Astrocyte of the cerebellum (primary cell): ENCODE measurements at places on chromosomes 6 and 20.

GRCh38 chr6:138226700-138227315 is 8.5 kb upstream of the PBOV1 start:
- DNase-seq = no peak

GRCh38 chr6:30849903-30850651 is 34.2 kb upstream of the DDR1 start:
- DNase-seq = no peak

GRCh38 chr6:31900917-31901414 is 920 bp downstream of the ZBTB12 start:
- DNase-seq = no peak

- no peak for DNase-seq
These were observed 91.5 kb downstream of the TOX2 start for GRCh38 chr20:44006126-44006525.

GRCh38 chr6:137013031-137013430 is 31.7 kb downstream of the IL20RA start:
- no peak for DNase-seq

- DNase-seq = no peak
These were observed 568.0 kb upstream of the MARCKS start for GRCh38 chr6:113289166-113289565.

GRCh38 chr20:38057351-38057972 is 23.9 kb downstream of the RPRD1B start:
- peak; percentile 47 for DNase-seq

DNA sequence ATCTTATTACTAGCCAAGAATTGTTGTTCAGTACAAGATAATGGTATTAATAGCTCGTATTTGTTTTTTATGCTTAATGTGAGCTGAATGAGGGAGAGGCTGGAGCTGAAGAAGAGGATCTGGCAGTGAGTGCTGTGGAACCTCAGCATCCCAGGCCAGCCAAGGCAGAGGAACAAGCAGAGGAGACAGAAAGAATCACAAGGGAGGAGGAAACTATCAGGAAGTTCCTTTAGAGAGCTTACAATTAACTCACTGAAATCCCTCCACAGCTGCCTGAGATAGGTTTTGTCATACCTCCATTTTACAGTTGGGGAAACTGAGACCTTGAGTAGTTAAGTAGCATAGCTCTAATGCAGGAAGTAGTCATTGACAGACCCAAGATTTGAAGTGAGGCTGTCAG is 39.9 kb upstream of the TULP4 start:
- DNase-seq = no peak

GRCh38 chr6:113442040-113442439 is 415.1 kb upstream of the MARCKS start:
- DNase-seq = no peak

GRCh38 chr6:64553249-64553786 is 917.7 kb downstream of the PHF3 start:
- no peak for DNase-seq

DNA sequence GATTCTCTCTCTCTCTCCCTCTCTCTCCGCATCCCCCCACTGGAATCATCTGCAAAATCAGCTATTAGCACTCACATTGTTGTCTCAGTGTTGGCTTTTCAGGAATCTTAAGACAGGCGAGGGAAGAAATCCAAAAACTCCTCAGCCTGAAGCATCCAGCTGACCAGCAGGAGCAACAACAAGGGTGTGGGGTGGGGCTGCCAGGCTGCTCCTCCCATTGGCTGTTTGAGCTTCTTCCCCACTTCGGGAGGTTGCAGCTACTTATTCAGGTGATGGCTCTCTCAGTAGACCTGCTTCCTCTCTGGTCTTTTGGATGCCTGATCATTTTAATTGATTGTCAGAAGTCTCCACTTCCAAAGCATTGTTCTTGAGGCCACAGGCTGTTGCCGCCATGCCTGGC is 24.1 kb upstream of the SLC32A1 start:
- no peak for DNase-seq

DNA sequence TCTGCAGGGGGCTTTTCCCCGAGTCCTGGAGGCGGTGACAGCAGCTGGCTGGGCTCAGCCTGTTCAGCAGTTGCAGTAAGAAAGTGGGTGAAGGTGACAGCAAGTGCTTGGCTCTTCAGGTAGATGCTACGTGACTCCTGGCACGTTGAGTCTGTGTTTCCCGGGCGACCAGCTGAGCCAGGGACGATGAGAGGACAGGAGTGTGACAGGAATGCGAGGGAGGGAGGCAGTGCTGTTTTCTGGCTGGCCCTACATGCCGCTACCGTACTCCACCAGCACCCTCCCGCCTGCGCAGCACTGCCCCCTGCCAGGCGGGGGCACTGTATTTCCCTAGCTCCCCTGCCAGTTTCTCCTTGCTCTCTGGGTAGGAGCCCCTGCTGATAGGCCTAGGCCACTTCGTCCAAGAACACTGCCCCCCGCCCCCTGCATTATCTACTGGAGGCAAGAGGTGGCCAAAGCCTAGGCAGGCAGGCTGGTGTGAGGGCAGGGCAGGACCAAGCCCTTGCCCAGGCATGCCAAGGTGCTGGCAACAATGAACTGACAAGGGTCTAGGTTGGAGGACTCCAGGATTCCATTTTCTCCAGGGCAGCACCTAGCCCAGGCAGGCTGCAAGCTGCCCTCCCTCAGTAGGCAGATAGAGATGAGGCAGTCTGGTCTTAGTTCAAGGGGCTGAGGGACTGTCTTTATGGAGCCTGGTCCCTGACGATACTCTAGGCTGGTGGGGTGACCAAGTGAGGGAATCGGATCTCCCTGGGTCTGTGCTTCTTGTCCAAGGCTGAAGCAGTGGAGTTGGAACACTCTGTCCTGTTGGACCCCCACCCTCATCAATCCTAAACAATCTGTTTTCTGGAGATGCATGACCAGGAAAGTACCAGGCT is 19.2 kb downstream of the MRPS18A start:
- no peak for DNase-seq

DNA sequence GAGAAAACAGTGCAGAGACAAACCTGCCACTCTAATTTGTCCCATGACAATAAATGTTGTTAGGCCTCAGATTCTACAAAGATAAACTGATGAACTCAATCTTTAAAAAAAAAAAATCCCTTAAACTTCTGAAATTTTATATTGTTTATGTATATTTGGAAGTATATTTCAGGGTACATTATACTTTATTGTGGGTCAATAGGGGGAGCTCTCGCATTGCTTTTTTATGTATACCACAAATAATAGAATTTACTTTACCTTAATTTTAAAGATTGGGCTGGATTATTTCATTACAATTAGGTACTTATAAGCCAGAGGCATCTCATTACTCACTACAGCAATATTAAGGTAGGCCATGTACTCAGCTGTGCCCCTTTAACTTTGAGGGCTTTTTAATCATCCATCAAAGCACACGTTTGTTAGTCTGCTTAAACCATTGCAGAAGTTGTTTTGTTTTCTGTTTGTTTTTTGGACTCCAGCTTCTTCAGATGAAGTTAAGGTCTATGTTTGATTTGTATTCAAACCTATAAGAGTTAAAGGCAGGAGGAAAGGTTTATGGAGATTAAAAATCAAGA is 56.3 kb upstream of the EYA4 start:
- DNase-seq = peak; percentile 26

GRCh38 chr6:69578361-69578890 is 218.4 kb downstream of the LMBRD1 start:
- DNase-seq = no peak

- no peak for DNase-seq
These were observed 727 bp downstream of the MRS2 start for GRCh38 chr6:24403501-24403824.

DNA sequence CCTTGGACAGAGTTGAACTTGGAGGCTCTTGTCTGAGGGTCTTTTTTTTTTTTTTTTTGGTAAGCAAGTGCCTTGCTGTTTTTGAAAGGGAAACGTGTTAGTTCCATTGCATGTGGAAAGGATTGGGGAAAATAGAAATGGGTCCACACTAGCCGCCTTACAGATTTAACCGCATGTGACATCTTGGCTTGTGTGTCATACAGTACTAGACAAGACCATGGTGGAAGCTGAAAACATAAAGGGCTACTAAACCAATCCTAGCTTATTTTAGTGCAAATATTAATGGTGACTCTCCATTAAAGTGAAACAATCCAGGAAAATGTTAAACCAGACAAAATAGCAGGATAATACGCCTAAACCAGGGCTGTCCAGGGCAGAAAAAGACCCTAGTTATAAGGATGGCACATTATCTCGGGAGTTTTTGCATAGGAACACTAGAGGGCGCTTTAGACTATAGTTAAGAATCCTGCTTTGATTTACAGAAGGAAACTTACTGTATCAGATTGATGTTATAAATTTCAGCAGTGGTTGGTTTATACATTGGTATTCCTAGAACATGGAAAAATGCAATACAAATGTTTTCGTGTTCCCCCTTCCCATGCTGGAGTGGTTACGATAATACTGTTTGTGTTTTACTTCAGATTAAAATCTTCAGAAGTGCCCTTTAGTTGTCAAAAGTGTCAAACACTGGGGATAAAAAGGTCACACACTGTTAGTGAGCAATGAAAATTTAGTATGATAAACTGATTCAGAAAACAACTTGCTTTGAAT is 59.8 kb upstream of the DEK start:
- DNase-seq = no peak

GRCh38 chr6:64908104-64908503 is 798.9 kb downstream of the EYS start:
- DNase-seq = no peak

- DNase-seq = no peak
These were observed 265.0 kb downstream of the UTRN start for GRCh38 chr6:144549837-144550747.

DNA sequence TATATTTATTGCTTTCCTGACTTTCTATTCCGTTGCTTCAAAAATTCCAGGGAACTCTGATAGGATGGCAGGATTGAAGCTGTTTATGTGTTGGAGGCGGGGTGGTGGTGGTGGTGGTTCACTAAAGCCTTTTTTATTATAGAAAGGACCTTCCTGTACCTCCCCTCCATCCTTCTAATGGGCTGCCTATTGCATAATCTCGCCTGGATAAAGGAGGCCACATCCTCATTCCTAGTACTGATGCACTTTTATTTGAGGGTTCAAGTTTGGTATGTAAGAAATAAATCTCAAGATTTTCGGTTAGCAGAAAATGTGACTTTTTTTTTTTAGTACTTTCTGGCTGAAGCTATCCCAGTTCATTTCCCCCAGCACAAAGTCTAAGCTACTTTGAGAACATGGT is 18.7 kb upstream of the CTAGE9 start:
- no peak for DNase-seq

DNA sequence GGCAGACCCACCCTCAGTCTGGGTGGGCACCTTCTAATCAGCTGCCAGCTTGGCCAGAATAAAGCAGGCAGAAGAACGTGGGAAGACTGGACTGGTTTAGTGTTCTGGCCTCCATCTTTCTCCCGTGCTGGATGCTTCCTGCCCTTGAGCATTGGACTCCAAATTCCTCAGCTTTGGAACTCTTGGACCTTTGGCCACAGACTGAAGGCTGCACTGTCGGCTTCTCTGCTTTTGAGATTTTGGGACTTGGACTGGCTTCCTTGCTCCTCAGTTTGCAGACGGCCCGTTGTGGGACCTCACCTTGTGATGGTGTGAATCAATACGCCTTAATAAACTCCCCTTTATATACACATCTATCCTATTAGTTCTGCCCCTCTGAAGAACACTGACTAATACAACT is 20.6 kb upstream of the FNDC1 start:
- no peak for DNase-seq

GRCh38 chr20:63189846-63190559 is 25.9 kb downstream of the YTHDF1 start:
- no peak for DNase-seq

GRCh38 chr6:31081872-31082271 is 30.5 kb downstream of the C6orf15 start:
- DNase-seq = no peak
